IPS DF 6.9 (cell line): ENCODE measurements at places on chromosomes 2 and 18.

DNA sequence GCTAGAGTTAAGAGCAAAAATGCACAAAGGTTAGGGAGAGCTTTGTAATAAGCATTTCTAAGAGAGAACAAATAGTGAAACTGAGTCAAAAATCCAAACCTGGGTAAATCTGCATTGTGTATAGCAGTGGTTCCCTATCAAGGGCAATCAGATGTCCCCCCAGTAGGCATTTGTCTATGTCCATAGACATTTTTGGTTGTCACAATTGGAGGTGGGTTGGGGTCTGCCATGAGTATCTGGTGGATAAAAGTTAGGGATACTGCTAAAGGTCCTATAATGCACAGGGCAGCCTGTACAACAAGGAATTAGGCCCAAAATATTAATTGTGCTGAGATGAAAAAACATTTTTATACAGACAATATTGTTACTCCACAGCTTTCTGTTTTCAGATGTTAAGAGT is 21.0 kb downstream of the NOP58 start:
- no peak overlapping the region for H3K4me3 ChIP-seq
- H3K27ac ChIP-seq = no peak overlapping the region
- H3K36me3 ChIP-seq = peaks cover 37% of the 10 kb centered on the region
- no peaks in the 10 kb centered on the region for H3K4me1 ChIP-seq
- no peak for DNase-seq

GRCh38 chr18:75659535-75660023 is 232.1 kb upstream of the SMIM21 start:
- no peaks in the 10 kb centered on the region for H3K4me1 ChIP-seq
- H3K27me3 ChIP-seq = no peaks in the 10 kb centered on the region
- no peak overlapping the region for H3K27ac ChIP-seq

GRCh38 chr2:49687918-49688317 is 533.6 kb upstream of the FSHR start:
- no peaks in the 10 kb centered on the region for H3K27me3 ChIP-seq
- H3K4me3 ChIP-seq = no peak overlapping the region
- no peaks in the 10 kb centered on the region for H3K36me3 ChIP-seq
- no peaks in the 10 kb centered on the region for H3K4me1 ChIP-seq

DNA sequence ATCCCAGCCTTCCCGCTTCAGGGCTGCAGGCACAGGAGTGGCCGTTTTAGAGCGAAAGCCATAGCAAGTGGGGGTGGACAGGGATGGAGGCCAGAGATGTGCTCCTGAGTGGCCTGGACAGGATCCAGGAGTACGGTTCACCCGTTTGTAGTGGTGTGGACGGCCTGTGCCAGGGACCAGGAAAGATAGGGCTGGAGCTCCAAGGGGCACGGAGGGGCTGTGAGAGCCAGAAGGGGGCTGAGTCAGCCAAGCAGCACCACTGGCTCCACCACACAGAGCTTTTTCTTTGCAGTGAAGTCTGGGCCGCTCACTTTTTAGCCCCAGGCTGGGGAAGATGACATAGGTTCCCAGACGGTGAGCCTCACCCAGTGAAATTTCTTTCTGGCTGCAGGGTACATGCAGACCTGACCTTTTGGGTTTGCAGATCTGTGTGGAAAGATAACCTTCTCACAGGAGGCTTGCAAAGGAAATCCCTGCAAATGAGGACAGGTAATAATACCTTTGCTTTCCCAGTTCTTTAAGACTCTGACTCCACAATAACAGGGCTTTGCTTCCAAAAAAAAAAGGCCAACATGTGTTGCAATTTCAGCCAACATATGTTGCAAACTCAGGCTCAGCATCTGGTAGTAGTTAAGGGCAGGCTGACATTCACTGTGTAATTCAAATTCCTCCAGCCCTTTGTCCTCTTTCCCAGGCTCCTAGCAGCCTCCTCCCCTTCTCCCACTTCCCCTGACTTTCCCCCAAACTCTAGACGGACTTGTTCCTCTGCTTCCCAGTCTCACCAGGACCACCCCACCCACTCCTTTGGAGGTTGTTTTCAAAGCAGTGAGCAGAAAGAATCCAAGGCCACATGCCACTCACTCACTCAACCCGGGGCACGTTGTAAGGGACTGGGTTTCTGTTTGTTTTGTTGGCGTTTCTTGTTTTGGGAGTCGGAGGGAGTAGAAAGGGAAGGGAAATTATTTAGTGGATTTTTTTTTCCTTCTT is 20.3 kb upstream of the LAPTM4A start:
- H3K36me3 ChIP-seq = no peaks in the 10 kb centered on the region
- H3K27ac ChIP-seq = no peak overlapping the region
- no peak for DNase-seq
- 0 out of 2 replicates have a peak, but pooled peaks cover 2% of the 10 kb centered on the region for H3K4me1 ChIP-seq
- no peak overlapping the region for H3K4me3 ChIP-seq

DNA sequence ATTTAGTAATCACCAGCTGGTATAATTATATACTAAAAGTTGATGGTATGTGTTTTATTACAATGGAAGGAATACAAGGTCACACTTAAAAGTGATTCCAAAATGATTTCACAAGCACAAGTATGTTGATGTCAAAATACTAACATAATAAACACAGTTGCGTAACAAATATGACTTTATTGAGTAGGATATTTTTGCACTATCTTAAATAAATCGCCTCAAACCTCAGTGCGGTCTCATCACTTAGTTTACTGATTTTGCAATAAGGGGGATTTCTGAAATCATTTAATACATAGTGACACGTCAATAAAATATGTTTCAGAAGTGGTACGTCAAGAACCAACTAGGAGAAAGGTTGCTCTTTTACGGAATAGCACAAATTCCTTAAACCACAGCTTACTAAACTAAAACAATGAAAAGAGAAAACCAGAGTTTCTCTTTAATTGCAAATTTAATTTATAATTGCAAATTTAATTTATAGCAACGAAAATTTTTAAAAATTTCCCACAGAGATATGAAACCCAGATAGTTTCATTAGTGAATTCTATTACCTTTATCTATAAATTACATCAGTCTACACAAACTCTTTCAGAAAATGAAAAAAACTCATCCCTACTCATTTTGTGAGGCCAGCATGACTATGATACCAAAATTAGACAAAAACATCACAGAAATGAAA is 304.0 kb upstream of the REG3G start:
- H3K27me3 ChIP-seq = no peaks in the 10 kb centered on the region
- no peak overlapping the region for H3K27ac ChIP-seq
- DNase-seq = no peak
- no peaks in the 10 kb centered on the region for H3K36me3 ChIP-seq
- no peaks in the 10 kb centered on the region for H3K4me1 ChIP-seq

- no peaks in the 10 kb centered on the region for H3K36me3 ChIP-seq
- H3K4me3 ChIP-seq = no peak overlapping the region
- no peak overlapping the region for H3K27ac ChIP-seq
- no peaks in the 10 kb centered on the region for H3K4me1 ChIP-seq
Measured at GRCh38 chr18:64111950-64112349, 36.9 kb downstream of the LINC00305 start.

GRCh38 chr18:44682201-44682870 is 1.6 kb downstream of the SETBP1 start:
- H3K4me3 ChIP-seq = peak overlapping the region; percentile 5; the same call in 1 of the 2 replicates
- no peak for DNase-seq
- H3K4me1 ChIP-seq = peaks cover 3% of the 10 kb centered on the region
- peaks cover 2% of the 10 kb centered on the region; the same call in 1 of the 2 replicates for H3K27me3 ChIP-seq

- no peaks in the 10 kb centered on the region for H3K4me1 ChIP-seq
- no peak overlapping the region for H3K4me3 ChIP-seq
- H3K36me3 ChIP-seq = no peaks in the 10 kb centered on the region; the same call in 1 of the 2 replicates
Measured at GRCh38 chr2:15271276-15271675, 289.9 kb downstream of the NBAS start.

GRCh38 chr2:138432971-138433370 is 68.6 kb upstream of the SPOPL start:
- no peak for DNase-seq
- H3K4me3 ChIP-seq = no peak overlapping the region
- H3K36me3 ChIP-seq = no peaks in the 10 kb centered on the region
- H3K27ac ChIP-seq = no peak overlapping the region
- H3K4me1 ChIP-seq = no peaks in the 10 kb centered on the region

- H3K4me1 ChIP-seq = no peaks in the 10 kb centered on the region; the same call in none of the 2 replicates
- H3K27me3 ChIP-seq = no peaks in the 10 kb centered on the region
- no peak for DNase-seq
- H3K4me3 ChIP-seq = no peak overlapping the region
Measured at GRCh38 chr2:128444121-128444771, 125.6 kb upstream of the HS6ST1 start.

DNA sequence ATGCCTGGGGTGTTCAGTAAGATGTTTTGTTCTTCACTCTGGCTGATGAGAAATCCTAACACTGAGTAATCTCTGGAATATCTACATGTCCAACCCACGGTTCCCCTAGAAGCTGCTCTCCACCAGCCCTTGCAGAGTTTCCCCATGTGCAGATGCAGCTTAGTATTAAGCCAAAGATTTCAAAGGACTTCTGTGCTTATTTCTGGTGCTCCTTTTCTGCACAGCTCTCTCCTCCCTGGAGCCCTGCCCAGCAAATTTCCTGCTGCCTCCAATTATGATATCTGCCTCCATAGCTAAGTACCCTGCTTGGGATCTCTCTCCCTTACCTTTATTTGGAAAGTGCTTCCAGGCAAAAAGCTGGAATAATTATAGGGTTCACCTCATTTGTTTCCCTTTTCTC is 949.3 kb downstream of the BCL11A start:
- H3K4me1 ChIP-seq = no peaks in the 10 kb centered on the region
- no peak for DNase-seq
- H3K36me3 ChIP-seq = no peaks in the 10 kb centered on the region
- no peak overlapping the region for H3K4me3 ChIP-seq
